ENCODE measurements at places on chromosomes 3 and 15. TPM values are rescaled to one million over a fixed set of nuclear protein-coding genes. Genes with fewer than 3 reads are reported as not detected.

DNA sequence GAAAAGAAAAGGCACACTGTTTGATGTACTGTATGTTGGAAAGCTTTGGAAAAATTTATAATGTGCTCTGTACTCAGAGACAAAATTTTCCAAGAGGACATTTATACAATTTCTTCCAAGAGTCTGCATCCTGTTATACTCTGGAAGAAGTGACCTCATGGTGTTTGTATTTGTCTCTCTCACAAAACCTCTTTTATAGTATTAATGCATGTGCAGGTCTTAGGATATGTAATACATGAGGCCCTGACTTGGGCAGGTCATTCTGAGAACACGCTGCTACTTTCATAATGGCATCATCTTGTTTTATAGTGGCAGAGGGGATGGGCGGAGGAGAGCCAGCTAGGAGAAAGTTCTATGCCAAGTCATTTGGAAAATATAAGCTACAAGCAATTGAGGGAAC, 72.0 kb upstream of the P3H2 start:
- H3K27ac ChIP-seq: peak overlapping the region; percentile 82
- peak; percentile 35 for DNase-seq
- H3K36me3 ChIP-seq: no peaks in the 10 kb centered on the region
- H3K27me3 ChIP-seq: no peaks in the 10 kb centered on the region

DNA sequence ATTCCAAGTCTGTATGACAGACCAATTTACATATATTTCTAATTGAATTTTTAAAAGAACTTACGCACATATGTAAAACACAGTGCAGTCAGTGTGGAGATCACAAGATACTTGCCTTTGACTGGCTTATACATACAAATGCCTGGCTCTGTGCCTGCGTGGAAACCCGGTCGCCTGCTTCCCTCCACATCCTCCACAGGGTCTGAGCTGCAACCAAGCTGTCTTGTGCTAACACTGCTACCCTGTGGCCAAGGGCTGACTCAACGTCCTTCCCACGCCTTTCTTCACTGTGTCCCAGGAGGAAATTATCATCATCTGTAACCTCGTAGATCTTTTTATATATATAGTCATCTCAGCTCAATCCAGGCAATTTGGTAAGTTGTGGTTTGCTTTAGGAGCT, 117.0 kb downstream of the WNT7A start:
- no peaks in the 10 kb centered on the region for H3K27me3 ChIP-seq
- H3K4me3 ChIP-seq: no peak overlapping the region
- no peak overlapping the region for H3K27ac ChIP-seq
- H3K36me3 ChIP-seq: no peaks in the 10 kb centered on the region
- no peaks in the 10 kb centered on the region for H3K4me1 ChIP-seq
- DNase-seq: no peak

DNA sequence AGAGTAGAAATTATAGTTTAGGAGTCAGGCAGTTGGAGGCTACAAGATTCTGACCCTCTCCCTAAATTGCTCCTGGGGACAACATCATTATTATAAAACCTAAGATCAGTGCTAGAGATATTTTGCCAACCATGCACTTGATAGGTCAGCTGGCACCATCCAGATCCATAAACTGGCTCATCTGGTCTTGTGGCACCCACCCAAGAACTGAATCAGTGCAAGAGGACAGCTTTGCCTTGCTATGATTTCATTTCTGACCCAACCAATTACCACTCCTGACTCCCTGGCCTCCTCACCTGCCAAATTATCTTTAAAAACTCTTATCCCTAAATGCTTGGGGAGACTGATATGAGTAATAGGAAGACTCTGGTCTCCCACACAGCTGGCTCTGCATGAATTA, 461.1 kb upstream of the TGFBR2 start:
- H3K4me3 ChIP-seq: no peak overlapping the region
- no peaks in the 10 kb centered on the region for H3K36me3 ChIP-seq

DNA sequence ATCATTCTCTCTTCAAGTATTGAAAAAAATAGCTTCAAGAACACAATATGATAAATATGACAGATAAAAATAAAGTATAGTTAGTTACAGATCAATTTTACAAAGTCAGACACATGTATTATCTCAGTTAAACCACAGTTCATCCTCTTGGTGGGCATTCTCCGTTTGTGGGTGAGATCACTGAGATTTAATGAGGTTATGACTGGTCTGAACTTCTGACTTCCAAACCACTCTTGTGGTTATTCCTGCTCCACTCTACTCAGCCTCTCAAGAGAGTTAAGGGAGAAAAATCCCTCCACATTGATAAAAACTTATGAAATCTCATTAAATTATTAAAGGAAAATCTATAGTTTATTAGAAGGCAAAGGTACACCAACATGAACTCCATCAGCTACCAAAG, 229.9 kb upstream of the LRTM1 start:
- DNase-seq: no peak
- no peaks in the 10 kb centered on the region for H3K36me3 ChIP-seq
- no peaks in the 10 kb centered on the region for H3K4me1 ChIP-seq
- H3K4me3 ChIP-seq: no peak overlapping the region
- no peak overlapping the region for H3K27ac ChIP-seq

GABRR3 gene
- not detected for total RNA-seq

DNA sequence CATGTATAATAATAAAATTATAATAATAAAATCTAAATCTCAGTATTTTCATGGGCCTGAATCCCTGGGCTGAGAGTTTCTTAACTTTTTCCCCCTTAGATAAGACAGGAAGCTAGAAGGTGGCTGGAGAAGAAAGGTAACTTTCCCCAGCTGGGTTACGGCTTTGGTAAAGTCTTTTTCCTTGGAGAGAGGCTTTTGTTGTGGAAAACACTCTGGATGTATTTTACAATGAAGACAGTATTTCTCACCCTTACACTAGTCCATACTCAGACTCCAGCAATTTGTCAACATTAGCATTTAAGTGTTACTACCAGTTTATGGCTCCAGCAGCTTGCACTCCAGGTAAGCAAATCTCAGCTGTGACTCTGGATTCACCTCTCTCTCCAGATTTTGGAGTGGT, 34.9 kb downstream of the APH1B start:
- no peaks in the 10 kb centered on the region for H3K27me3 ChIP-seq
- no peaks in the 10 kb centered on the region for H3K36me3 ChIP-seq
- DNase-seq: no peak
- no peak overlapping the region for H3K27ac ChIP-seq
- H3K4me1 ChIP-seq: no peaks in the 10 kb centered on the region

DNA sequence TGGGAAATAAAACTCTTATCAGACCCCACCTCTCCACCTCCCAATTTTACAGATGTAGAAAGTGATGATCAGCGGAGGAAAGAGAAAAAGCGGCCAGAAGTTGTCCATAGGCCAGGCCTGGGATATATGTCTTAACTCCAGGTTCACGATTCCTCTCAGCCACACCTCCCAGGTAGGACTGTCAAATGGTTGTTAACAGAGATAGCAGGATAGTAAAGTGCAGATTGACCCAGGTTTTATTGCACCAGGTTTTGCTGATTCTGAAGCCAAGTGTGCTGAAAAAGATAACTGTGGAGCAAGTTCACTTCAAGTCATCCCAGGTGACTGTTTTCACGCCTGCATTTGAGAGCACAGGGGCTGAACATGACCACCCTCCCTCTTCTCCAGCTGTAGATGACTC, 36.1 kb downstream of the LSM3 start:
- peaks cover 19% of the 10 kb centered on the region for H3K4me1 ChIP-seq
- no peak for DNase-seq
- no peaks in the 10 kb centered on the region for H3K27me3 ChIP-seq
- no peaks in the 10 kb centered on the region for H3K36me3 ChIP-seq
- H3K27ac ChIP-seq: no peak overlapping the region

RGMA gene
- 2.0 TPM for total RNA-seq

- H3K27me3 ChIP-seq: peaks cover 88% of the 10 kb centered on the region
- no peak for DNase-seq
- H3K4me3 ChIP-seq: no peak overlapping the region
- no peak overlapping the region for H3K27ac ChIP-seq
Measured at GRCh38 chr15:32716915-32717425, 834 bp upstream of the GREM1 start.

SPATA12 gene
- total RNA-seq: 0.08 TPM

USP4 gene
- total RNA-seq: 14.4 TPM

DNA sequence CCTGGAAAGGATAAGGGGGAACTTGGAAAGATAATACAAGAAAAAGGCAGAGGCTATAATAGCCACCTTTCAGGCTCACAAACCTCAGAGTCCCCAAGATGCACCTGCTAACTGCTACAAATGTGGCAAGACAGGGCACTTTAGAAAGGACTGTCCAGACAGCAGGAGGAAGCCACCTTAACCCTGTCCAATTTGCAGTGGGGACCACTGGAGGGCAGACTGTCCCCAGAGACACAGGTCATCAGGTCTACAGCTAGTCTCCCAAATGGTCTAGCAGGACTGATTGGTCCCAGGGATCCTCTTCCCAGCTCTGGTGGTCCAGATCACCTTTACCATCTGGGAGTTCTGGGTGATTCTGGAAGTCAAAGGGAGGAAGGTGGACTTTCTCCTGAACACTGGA, 882.5 kb upstream of the GBE1 start:
- H3K4me3 ChIP-seq: no peak overlapping the region
- H3K27ac ChIP-seq: no peak overlapping the region
- no peaks in the 10 kb centered on the region for H3K36me3 ChIP-seq
- no peaks in the 10 kb centered on the region for H3K27me3 ChIP-seq
- no peaks in the 10 kb centered on the region for H3K4me1 ChIP-seq
- no peak for DNase-seq

- DNase-seq: no peak
- H3K27ac ChIP-seq: peak overlapping the region; percentile 78
- no peak overlapping the region for H3K4me3 ChIP-seq
- peaks cover 39% of the 10 kb centered on the region for H3K4me1 ChIP-seq
- no peaks in the 10 kb centered on the region for H3K36me3 ChIP-seq
- no peaks in the 10 kb centered on the region for H3K27me3 ChIP-seq
Measured at GRCh38 chr3:195034101-195034500, 236.9 kb downstream of the XXYLT1 start.

DNA sequence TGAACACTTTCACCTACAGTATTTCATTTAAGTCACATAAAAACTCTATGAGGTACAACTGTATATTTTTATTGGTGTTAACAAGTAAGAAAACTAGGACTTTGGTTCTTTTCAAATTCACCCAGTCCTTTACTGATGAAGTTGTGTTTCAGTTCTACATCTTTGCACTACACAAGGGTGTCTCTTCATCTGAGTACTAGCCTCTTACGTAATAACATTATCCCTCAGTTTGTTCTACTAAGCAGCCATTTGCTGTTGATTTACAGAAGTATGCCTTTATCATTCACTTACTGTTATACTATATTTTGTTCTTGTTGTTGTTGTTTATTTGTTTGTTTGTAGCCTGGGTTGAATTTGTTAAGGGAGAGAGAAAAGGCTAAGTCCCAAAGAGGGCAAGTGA, 311.9 kb downstream of the PLOD2 start:
- H3K4me1 ChIP-seq: no peaks in the 10 kb centered on the region
- no peak for DNase-seq
- H3K27me3 ChIP-seq: no peaks in the 10 kb centered on the region
- no peak overlapping the region for H3K4me3 ChIP-seq
- H3K27ac ChIP-seq: no peak overlapping the region

ERICH6 gene
- total RNA-seq: not detected

DNA sequence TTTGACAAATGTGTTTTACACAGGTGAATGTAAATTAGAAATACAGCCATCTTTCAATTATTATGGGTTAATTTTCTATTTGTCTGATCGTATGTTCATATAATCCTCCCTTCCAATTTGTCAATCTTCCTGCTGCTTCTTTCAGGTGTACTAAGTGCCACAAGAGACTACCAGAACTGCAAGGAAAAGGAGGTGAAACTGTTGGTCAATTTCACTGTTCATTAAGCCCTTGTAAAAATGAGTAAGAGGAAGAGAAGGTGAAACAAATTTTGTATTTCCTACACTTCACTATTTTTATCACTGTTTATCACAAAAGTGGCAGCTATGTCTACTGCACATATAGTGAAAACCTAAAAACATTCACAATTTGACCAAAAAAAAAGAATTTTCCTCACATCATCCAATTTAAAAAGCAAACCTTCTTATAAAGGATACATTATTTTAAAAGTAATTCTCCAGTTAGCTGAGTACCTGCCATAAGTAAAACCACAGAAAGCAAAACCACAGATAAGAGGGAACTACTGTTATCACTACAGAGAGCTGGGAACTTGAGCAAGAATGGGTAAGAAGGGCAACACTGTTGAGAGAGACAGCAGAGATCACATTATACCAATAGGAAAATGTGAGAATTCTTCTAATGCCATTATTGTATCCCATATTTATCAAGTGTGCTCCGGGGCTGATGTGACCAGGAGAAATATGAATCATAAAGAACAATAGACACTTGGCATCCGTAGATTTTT, 163.0 kb downstream of the TBC1D5 start:
- no peak overlapping the region for H3K4me3 ChIP-seq
- H3K36me3 ChIP-seq: no peaks in the 10 kb centered on the region

DNA sequence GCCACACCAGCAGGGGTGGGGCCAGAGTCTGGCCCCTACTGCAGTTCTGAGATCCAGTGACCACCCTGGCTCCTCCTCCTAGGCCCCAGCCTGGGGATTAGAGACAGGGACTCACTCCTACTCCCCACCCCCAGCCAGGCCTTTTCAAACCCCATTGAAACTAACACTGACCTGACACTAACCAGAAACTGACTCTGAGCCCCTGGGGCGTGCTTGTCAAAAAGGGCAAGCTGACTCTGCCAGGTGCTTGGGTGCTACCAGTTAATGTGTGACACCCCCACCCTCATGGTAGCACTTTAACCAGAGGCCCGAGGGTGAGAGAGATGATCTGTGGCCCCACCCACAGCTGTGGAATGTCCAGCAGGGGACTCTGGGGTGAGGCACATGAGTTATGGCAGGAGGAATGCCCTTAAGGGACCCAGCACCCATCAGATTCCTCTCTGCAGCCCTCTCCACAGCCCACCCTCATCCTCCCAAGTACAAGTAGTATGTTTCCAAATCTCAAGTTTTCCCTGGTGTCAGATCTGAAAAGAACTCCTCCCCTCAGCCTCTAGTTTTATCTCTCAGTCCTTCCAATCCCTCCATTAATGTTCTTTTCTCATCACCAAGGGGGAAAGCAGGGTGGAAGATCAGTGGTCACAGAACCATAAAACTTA, 1.4 kb downstream of the PTH1R start:
- peak overlapping the region; percentile 44 for H3K27ac ChIP-seq
- H3K4me1 ChIP-seq: peaks cover 57% of the 10 kb centered on the region
- peak; percentile 71 for DNase-seq
- peaks cover 24% of the 10 kb centered on the region for H3K27me3 ChIP-seq
- no peak overlapping the region for H3K4me3 ChIP-seq
- no peaks in the 10 kb centered on the region for H3K36me3 ChIP-seq

SAMD7 gene
- total RNA-seq: not detected

GRCh38 chr15:22904736-22905135, 66.3 kb downstream of the NIPA2 start:
- no peaks in the 10 kb centered on the region for H3K4me1 ChIP-seq
- H3K36me3 ChIP-seq: no peaks in the 10 kb centered on the region
- H3K27ac ChIP-seq: no peak overlapping the region
- no peaks in the 10 kb centered on the region for H3K27me3 ChIP-seq
- H3K4me3 ChIP-seq: no peak overlapping the region

C3orf20 gene
- total RNA-seq: 0.07 TPM

LRRC2 gene
- total RNA-seq: 0.28 TPM

WWTR1 gene
- 55.8 TPM for total RNA-seq

GRCh38 chr3:45092132-45093031, 53.8 kb downstream of the CDCP1 start:
- H3K4me1 ChIP-seq: peaks cover 31% of the 10 kb centered on the region
- H3K4me3 ChIP-seq: no peak overlapping the region
- DNase-seq: peak; percentile 81
- no peaks in the 10 kb centered on the region for H3K36me3 ChIP-seq

ACAN gene
- total RNA-seq: 0.16 TPM

GRCh38 chr3:196320137-196320536, 2.1 kb upstream of the DYNLT2B start:
- no peaks in the 10 kb centered on the region for H3K27me3 ChIP-seq
- no peaks in the 10 kb centered on the region for H3K36me3 ChIP-seq
- H3K4me3 ChIP-seq: no peak overlapping the region
- H3K27ac ChIP-seq: no peak overlapping the region
- H3K4me1 ChIP-seq: no peaks in the 10 kb centered on the region

PP2D1 gene
- not detected for total RNA-seq

TRH gene
- total RNA-seq: not detected
